ENCODE measurements at places on chromosomes 1 and 21. TPM values are rescaled to one million over a fixed set of nuclear protein-coding genes. Genes with fewer than 3 reads are reported as not detected.
A peak's percentile ranks its signal among the peaks of the same experiment; 100 is the strongest.

- no peaks in the 10 kb centered on the region for H3K27me3 ChIP-seq
- no peak overlapping the region for H3K27ac ChIP-seq
- no peaks in the 10 kb centered on the region for H3K36me3 ChIP-seq
Observed at GRCh38 chr1:84700070-84700469, 9.8 kb upstream of the SSX2IP start.

- no peak for DNase-seq
- no peak overlapping the region for H3K4me3 ChIP-seq
- H3K27ac ChIP-seq: no peak overlapping the region
- no peaks in the 10 kb centered on the region for H3K4me1 ChIP-seq
- no peaks in the 10 kb centered on the region for H3K36me3 ChIP-seq
Observed at GRCh38 chr1:247277191-247277590, 21.3 kb downstream of the VN1R5 start.

- H3K36me3 ChIP-seq: peaks cover 6% of the 10 kb centered on the region
- peak; percentile 39 for DNase-seq
- H3K27ac ChIP-seq: no peak overlapping the region
- H3K4me1 ChIP-seq: peaks cover 30% of the 10 kb centered on the region
Observed at GRCh38 chr1:158972841-158973240, 36.9 kb upstream of the IFI16 start.

- H3K27ac ChIP-seq: no peak overlapping the region
- H3K4me3 ChIP-seq: no peak overlapping the region
- no peaks in the 10 kb centered on the region for H3K4me1 ChIP-seq
- DNase-seq: no peak
- H3K27me3 ChIP-seq: no peaks in the 10 kb centered on the region
Observed at GRCh38 chr1:201593200-201593921, 54.4 kb downstream of the NAV1 start.

DNA sequence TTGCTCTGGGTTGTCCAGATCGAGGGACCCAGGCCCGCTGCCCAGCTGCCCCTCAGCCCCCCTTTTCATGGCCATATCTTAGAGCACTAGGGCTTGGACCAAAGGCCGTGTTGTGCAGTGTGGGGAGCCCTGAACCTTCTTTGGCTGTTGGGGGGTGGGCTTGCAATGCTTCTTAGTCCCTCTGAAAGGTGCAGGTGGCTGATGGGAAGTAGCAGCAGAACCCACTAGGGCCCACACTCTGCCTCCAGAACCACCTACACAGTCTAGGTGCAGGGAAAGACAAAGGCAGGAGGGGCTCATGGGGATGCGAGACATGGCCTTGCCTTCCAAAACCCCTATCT lies 2.3 kb upstream of the HPCA start:
- no peak overlapping the region for H3K4me3 ChIP-seq
- H3K27me3 ChIP-seq: peaks cover 38% of the 10 kb centered on the region
- no peak for DNase-seq

- H3K4me1 ChIP-seq: peaks cover 32% of the 10 kb centered on the region
- no peaks in the 10 kb centered on the region for H3K36me3 ChIP-seq
- DNase-seq: no peak
- no peak overlapping the region for H3K4me3 ChIP-seq
Observed at GRCh38 chr1:227887697-227888403, 59.9 kb downstream of the WNT9A start.

Gene TNFRSF8
- total RNA-seq: 15.7 TPM
